ENCODE measurements at places on chromosomes 6 and 20.

DNA sequence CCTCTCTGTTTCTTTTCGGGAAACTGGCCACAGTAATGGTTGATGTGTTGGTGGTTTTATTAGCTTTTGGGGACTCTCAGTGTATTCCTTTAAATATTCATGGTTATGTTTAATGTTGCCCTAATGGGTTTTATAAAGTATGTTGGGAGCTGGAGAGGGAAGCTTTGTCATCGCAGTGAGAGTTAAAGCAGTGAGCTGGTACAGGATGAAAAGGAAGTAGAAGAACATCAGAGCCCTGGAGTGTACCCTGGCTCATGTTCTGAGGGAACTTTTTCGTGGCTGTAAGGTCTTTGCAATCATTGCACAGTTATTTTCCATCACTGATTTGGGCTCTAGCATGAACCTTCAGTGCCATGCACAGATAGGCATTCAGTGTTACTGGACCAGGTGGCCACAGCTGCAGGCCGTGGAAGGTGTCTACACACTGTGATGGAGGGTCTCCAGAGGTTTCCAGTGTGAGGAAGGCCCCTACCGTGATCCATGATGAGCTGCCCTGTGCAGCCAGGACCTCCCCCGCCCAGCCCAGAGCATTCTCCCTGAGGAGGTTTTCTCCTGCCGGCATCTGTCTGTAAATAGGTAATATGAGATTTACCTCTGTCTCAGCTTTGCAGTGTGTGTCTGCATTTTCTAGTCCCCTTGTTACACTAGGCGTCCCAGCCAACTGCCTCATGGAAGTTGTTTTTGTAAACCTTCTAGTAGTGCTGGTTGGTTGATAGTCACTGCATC, 22.4 kb upstream of the TMEM217 start:
- DNase-seq, result no peak

- DNase-seq, result no peak
Observed at GRCh38 chr20:8375898-8376297, 243.8 kb downstream of the PLCB1 start.

GRCh38 chr6:37257634-37258404, at the start of the genes TBC1D22B and TMEM217:
TSS of gene TBC1D22B (plus strand) at chr6:37257772. CDS start at chr6:37257918, 146 bp downstream.
TSS of gene TMEM217 (minus strand) at chr6:37258144. CDS start at chr6:37219030, 39,114 bp downstream.
- DNase-seq, result peak; percentile 98

DNA sequence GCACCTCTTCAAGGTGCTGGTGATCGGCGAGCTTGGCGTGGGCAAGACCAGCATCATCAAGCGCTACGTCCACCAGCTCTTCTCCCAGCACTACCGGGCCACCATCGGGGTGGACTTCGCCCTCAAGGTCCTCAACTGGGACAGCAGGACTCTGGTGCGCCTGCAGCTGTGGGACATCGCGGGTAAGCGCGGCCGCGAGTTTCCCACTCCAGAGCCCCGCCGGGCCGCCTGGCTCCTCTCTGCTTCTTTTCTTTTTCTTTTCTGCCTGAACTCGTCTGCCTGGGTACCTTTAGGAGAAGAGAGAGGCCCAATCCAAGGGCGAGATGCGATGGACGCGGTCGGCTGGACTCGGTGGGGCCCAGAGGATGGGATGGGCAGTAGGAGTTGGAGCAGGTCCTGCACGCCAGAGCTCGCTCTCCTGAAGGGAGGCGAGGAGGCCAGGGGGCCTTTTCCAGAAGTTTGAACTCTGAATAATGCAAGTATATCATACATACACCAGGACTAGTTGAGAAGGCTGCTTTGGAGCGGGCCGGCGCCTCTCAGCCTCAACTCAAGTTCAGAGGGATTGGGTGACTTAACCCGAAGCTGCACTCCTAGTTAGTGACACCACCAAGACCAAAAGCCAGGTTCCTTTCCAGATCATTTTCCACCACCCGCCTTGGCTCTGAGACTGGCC, 445 bp downstream of the RAB32 start:
- peak; percentile 45 for DNase-seq

DNA sequence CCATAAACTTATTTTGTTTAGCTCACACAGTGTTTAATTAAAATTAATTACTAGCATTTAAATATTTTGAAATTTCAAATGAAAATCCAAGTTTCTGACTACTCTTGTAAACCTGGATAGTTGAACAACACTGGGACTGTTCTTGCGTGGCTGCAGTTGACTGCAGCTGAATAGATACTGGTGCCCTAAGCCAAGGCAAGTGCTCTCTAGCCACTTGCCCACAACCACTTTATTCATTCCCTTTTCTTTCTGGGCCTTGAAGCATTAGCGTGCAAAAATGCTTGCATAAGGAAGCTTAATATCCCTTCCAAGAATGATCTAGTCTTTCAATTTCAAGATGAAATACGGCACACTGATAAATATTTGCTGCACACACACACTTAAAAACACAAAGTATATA, 676.0 kb upstream of the MARCKS start:
- no peak for DNase-seq

DNA sequence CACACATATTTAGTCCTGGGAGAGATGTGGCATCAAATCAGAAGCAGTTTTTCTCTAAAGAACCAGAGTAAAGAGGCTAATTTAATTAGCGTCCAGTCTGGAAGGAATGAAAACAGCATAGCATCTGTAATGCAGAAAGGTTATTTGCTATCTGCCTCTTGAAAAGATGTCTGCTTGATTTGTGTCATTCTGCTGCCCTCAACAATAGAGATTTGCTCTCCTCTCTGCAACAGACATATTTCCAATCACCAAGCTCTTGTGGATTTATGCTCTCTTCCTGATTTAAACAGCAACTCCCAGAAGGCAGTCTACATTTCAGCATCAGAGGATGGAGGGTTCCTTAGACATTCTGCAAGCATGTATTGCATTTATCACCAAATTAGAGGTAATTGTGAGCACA, 53.5 kb upstream of the AKAP12 start:
- DNase-seq, result no peak

- DNase-seq, result no peak
Observed at GRCh38 chr6:90472716-90473115, 114.2 kb downstream of the MAP3K7 start.

- no peak for DNase-seq
Observed at GRCh38 chr6:168583126-168583525, 142.1 kb downstream of the SMOC2 start.

DNA sequence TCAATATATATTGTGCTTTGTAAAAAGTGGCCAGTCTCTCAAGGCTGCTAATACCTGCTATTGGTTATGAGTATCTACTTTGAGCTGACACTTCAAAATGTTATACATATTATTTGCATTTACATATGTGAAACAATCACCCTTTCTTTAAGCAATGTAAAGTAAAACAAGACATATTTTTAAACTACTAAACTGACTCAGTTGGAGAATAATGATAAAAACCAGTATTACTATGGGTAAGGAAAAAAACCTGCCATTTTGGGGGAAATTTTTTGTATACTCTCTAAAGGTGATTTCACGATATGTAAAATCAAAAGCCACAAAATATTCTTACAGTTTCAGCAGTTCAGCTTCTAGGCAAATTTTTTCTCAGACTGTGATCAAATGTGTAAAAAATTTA, 232.3 kb downstream of the PRL start:
- DNase-seq, result no peak

DNA sequence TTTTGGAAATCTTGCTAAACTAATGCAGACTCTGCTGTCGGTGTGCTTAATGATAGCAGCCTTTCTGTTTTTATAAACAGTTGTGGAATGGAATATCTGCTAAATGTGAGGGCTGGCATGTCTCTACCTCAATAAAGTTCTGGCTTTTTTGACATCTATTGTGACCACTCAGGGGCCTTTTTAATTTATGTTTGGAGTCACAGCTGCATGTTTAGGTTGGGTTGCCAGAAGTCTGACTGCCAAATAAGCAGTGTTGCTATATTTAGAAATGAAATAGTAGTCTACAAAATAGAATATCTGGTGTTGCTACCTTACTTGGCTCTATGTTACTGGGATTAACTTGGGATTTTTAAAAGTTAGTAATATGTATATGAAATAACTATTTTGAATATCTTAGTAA, 125.1 kb upstream of the LOC128125822 start:
- no peak for DNase-seq

GRCh38 chr6:21942897-21943296, 349.3 kb downstream of the SOX4 start:
- DNase-seq, result no peak

GRCh38 chr6:41527721-41528408, 18.3 kb upstream of the FOXP4 start:
- DNase-seq, result no peak

DNA sequence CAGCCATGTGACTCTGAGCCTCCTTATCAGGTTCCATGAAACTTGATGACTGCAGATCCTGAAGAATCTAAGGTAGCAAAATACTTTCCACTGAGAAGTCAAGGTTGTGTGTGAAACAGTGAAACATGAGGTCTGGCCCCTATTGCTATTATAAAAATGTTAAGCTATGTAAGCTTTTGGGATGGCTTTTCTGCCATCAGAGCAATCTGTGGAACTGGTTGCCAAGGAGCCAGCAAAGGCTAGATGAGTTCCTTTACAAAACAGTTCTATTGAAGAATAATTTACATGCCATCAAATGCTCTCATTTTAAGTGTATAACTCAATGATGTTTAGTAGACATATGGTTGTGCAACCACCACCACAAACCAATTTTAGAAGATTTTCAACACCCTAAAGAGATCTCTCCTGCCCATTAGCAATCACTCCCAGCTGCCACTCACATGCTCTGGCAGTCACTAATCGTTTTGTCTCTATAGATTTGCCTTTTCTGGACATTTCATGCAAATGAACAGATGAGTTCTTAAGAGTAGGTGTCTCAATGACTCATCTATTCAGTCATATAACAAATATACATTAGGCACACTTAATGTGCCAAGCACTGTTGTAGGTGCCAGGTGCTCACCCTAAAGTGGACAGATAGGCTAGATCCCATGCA, 19.9 kb upstream of the MEP1A start:
- no peak for DNase-seq

- DNase-seq, result no peak
Observed at GRCh38 chr20:33372993-33373441, 28.3 kb downstream of the CDK5RAP1 start.

DNA sequence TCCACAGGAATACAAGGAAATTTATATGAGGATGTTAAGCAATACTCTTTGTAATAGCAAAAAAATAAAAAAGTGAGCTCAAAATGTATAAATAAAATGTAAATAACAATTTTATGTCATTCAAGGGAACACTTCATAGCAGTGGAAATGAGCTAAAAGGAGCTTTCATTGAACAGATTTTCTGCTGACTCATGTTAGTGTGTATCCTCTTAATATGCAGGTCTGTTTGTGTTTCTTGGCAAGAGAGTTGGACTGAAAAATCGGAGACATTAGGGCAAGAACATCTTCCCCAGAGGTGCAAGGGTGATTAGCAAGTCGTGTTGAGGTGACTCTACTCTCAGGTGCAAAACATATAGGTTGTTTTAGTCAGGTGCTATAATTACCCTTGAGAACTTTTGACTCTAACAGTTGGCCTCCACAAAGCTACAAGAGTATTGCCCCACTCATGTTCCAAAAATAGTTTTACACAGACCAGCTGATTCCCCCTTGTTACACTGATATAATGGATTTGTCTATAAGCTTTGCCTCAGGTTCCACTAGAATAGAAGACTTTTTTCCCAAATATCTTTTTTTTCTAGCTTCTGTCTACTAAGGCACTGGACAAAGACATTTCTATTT, 702.9 kb downstream of the TENT5A start:
- DNase-seq, result no peak

DNA sequence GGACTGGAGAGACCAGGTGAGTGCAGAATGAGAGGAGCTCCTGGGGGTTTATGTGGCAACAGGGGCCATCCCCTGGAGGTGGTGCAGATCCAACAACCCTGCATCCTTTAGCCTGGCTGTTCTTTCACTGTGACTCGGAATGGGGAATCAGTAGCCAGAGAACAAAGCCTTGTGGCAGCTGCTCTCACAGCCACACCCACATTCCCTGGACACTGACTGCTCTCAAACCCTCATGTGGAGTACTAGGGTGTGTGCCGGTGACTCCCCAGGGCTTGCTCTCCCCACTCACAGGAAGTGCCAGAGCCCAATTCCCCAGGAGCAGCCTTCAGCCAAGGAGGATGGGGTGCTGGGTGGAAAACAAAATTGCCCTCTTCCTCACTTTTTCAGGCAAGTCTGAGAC, 30.2 kb upstream of the GGTLC1 start:
- DNase-seq, result no peak

DNA sequence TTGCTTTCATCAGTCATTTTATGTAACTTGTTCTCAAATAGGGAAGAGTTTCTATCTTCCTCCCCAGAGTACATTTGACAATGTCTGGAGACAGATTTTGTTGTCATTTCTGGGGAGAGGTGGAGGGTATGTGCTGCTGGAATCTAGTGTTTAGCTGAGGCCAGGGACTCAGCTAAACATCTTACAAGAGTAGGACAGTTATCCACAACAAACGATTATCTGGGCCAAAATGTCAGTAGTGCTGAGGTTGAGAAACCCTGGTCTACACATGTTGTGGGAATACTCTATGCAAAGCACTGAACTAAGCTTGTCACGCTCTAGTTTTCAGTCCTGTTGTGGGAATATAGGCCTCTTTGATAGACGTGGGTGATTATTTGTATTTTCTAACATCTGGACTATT, 171.4 kb downstream of the CD109 start:
- no peak for DNase-seq

GRCh38 chr6:125789167-125789566, 1.6 kb upstream of the NCOA7 start:
- no peak for DNase-seq

- DNase-seq, result no peak
Observed at GRCh38 chr6:28139860-28140543, 1.7 kb upstream of the ZKSCAN8 start.

- DNase-seq, result no peak
Observed at GRCh38 chr20:39829256-39829655, 859.8 kb downstream of the MAFB start.

GRCh38 chr6:109595998-109596397, 95.0 kb downstream of the AK9 start:
- DNase-seq, result no peak

- no peak for DNase-seq
Observed at GRCh38 chr20:57525328-57526086, 567 bp upstream of the CTCFL start.

DNA sequence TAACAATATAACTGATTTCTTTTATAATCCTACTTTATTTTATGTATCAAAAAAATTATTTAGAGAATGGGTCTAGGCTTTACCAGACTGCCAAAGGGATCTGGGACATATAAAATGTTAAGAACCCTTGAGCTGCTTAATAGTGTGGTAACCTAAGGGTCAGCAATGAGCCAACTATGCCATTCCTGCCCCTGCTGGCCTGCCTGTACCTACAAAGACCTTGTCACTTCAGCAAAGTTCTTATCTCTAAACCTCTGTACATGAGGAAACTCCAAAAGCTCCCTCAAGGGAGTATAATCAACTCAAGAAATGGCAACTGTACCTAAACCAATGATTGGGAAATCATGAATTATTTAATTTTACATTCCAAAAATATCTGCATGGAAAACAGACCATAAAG, 266.9 kb downstream of the PKHD1 start:
- no peak for DNase-seq

- DNase-seq, result peak; percentile 60
Observed at GRCh38 chr6:19297880-19298279, 539.3 kb upstream of the ID4 start.

DNA sequence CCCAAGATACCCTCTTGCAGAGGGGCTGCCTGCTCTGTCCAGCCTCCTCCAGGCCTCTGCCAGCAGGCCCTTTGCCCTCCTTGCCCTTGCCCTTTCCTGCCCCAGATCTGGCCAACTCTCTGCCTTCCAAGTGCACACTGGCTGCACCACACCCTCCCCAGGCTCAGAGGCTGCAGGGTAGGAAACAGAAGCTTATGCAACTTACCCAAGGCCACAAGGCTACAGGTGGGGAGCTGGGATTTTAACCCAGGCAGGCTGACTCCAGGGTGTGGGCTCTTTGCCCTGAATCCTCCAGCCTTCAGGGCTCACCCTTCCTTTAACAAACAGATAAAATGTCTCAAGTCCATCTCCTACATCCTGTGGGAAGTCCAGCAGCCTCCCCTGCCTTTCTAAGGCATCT, 14.5 kb upstream of the TRAF3IP2 start:
- no peak for DNase-seq
